ENCODE measurements at places on chromosomes 16 and 17.

- DNase-seq = no peak
Measured at GRCh38 chr17:79931817-79932309, 92.6 kb upstream of the CBX4 start.

GRCh38 chr16:57226701-57227621, 18.1 kb upstream of the ARL2BP start:
- DNase-seq = no peak

GRCh38 chr17:18070861-18071340, 16.8 kb upstream of the DRG2 start:
- DNase-seq = no peak

DNA sequence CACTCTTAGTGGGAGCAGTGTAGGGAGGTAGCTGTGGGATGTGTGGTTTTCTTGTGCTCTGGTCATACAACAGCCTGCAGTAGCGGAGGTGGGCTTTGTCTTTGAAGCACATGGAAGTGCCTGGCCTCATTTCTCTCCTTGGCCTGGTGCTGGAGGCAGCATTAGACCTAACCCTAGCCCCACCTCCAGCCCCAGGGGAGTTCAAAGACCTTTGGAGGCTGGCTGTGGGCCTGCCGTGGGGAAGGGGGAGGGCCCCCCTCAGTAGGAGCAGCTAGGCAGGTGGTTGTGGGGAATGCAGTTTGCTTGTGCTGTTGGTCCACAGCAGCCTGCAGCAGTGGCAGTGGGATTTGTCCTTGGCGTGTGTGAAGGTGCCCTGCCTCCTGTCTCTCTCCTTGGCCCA, 91.7 kb downstream of the BCAS3 start:
- no peak for DNase-seq
